ENCODE measurements at places on chromosomes 2 and 18. TPM values are rescaled to one million over a fixed set of nuclear protein-coding genes. Genes with fewer than 3 reads are reported as not detected.
A peak's percentile ranks its signal among the peaks of the same experiment; 100 is the strongest.

DNA sequence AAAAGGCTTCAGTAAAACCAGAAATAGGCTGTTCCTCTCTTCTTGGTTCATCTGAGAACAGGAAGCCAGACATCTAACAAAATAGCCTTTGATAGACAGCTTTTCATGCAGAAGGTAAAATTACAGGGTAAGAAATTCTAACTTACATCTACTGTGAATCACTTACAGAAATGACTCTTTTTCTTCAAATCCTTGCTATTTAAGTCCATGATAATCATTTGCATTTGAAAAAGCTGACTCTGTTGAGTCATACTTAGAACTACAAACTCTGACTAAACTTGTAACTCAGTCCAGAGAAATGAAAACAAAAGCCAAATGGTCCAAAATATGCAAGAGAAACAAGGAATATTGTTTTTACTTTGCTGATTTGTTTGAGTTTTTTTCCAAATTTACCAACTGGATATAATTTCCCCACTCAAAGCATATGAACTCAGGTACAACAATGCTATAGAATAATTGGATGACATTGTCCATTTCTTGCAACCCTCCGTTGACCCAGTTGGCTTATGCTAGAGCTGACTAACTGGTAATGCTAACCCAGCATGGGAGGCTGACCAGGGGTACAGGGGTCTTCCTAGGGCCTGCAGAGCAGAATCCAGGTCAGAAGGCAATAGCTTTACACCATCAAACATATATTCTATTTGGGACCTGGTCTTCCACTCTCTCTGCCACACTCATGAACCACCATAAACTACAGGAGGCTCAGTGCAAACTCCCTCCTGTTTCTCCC is 18.8 kb upstream of the MREG start:
- peak overlapping the region; percentile 64 for H3K27ac ChIP-seq
- H3K4me3 ChIP-seq: peak overlapping the region; percentile 4
- peaks cover 28% of the 10 kb centered on the region for H3K4me1 ChIP-seq
- no peaks in the 10 kb centered on the region for H3K36me3 ChIP-seq
- DNase-seq: no peak

DNA sequence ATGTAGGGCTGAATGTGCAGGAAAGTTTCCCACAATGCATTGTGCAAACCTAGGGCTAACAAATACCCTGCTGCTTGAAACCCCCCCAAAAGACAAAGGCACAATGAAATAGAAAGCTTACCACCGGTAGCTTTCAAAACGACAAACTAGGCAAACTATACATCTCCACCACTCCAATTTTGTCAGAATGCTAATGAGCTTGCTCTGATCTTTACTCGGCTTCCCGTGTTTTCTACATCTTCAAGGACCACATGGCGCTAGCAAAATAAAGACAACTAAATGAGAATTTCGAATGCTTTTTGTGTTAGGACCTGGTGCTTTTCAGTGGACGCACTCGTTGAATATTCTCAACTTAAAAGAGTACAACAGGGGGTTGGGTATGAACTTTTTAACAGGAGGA is 37.2 kb upstream of the OTX1 start:
- no peaks in the 10 kb centered on the region for H3K27me3 ChIP-seq
- no peak overlapping the region for H3K4me3 ChIP-seq
- H3K27ac ChIP-seq: no peak overlapping the region
- DNase-seq: no peak

DNA sequence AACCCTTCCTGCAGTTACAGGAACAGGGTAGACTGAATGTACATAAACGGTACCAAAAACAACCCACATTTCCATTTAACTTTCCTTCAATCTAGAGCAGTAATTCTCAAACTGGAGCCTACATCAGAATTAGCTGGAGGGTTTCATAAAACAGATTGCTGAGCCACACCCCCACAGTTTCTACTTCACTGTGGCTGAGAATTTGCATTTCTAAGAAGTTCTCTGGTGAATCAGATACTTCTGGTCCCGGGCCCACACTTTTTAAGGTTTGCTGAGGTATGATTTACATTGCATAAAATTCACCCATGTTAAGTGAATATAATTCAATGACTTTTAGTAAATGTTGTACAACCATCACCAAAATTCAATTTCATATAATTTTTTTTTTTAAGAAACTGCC is 113.7 kb downstream of the SRBD1 start:
- no peaks in the 10 kb centered on the region for H3K36me3 ChIP-seq
- H3K4me3 ChIP-seq: no peak overlapping the region
- H3K4me1 ChIP-seq: peaks cover 9% of the 10 kb centered on the region
- H3K27ac ChIP-seq: peak overlapping the region; percentile 26
- no peaks in the 10 kb centered on the region for H3K27me3 ChIP-seq

GRCh38 chr18:45690975-45691815 is 32.8 kb upstream of the SLC14A1 start:
- H3K4me1 ChIP-seq: peaks cover 49% of the 10 kb centered on the region
- no peak overlapping the region for H3K27ac ChIP-seq
- H3K27me3 ChIP-seq: no peaks in the 10 kb centered on the region
- DNase-seq: peak; percentile 85
- H3K4me3 ChIP-seq: peak overlapping the region; percentile 33
- peaks cover 10% of the 10 kb centered on the region for H3K36me3 ChIP-seq

DNA sequence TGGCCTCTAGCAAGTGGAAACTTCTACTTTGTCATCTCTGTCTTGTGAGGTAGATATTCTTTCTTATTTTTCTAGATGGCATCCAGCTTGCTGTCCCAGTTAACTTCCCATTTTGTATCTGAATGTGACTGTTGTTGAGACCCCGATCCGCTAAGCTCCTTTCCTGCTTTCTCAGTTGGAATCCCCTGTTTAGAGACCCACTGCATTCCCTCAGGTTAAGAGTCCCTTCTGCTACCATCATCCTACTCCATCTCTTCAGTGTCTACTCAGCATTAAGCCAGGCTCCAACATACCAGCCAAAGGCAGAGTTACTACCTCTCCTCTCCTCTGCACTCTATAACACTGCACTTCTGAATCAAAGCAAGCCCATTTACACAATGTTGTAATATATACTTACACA is 1300.4 kb upstream of the CHAC2 start:
- no peaks in the 10 kb centered on the region for H3K36me3 ChIP-seq
- no peak overlapping the region for H3K27ac ChIP-seq
- H3K4me3 ChIP-seq: no peak overlapping the region
- no peak for DNase-seq
- no peaks in the 10 kb centered on the region for H3K27me3 ChIP-seq

DNA sequence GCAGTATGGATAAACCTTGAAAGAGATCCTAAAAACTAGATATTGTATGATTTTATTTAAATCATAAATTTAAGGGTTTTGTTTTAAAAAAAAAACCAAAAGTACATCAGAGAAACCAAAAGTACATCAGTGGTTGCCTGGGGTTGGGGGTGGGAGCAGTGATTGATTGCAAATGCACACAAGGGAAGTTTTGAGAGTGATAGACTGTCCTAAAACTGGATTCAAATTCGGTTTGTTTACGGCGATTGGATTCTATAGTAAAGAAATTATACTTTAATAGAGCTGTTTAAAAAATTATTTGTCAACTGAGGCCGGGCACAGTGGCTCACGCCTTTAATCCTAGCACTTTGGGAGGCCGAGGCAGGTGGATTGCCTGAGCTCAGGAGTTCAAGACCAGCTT is 179.8 kb downstream of the METTL4 start:
- H3K36me3 ChIP-seq: no peaks in the 10 kb centered on the region
- DNase-seq: no peak
- H3K4me3 ChIP-seq: no peak overlapping the region
- no peaks in the 10 kb centered on the region for H3K4me1 ChIP-seq

DNA sequence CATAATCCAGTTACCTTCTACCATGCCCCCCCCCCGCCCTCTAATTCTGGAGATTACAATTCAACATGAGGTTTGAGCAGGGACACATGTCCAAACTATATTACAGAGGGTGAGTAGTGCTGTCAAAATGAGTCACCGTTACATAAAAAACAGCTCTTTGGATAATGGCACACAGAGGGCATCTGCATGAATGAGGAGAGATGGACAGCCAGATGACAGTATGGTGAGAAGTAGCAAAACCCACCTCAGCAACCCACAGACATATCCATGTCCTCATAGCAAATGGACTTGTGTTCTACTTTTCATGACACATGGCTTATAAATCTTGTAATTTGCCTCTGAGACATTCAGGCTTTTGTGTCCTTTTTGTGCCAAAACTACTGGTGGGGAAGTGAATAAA is 132.0 kb downstream of the EML6 start:
- no peak for DNase-seq
- H3K27me3 ChIP-seq: no peaks in the 10 kb centered on the region
- no peak overlapping the region for H3K27ac ChIP-seq
- no peaks in the 10 kb centered on the region for H3K36me3 ChIP-seq
- H3K4me1 ChIP-seq: no peaks in the 10 kb centered on the region

DNA sequence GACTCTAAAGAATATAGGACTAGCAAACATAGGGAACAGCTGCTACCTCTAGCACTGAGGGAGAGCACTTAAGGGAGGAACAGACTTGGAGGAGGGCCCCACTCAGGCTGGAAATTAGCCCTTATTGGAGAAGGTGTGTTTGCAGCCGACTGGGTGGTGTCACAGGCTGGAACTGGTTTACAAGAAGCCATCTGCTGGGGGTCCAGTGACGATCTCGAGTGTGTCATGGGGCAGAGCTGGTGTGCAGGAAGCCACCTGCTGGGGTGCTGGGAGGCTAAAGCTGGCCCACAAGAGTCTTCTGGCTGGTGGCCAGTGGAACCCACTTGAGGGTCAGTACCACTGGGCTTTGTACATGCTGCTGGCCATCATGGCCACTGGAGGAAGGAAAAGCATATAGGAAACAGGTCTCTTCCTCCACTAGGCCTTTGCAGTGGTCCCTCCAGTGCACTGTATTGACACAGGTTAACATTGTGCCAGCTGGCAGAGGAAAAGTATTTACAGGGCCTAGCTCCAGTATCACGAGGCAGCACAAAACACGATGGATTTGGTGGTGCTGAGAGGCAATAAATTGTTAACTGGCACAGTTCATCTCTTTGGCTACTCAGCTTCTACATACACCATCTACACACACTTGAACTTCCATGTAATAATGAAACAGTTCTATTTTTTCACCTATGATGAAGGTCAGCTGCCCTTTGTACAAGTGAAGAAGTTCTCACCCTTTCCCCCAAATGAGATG is 43.6 kb downstream of the MAP3K20 start:
- no peak overlapping the region for H3K4me3 ChIP-seq
- DNase-seq: no peak
- no peaks in the 10 kb centered on the region for H3K4me1 ChIP-seq
- H3K36me3 ChIP-seq: no peaks in the 10 kb centered on the region
- H3K27ac ChIP-seq: no peak overlapping the region

DNA sequence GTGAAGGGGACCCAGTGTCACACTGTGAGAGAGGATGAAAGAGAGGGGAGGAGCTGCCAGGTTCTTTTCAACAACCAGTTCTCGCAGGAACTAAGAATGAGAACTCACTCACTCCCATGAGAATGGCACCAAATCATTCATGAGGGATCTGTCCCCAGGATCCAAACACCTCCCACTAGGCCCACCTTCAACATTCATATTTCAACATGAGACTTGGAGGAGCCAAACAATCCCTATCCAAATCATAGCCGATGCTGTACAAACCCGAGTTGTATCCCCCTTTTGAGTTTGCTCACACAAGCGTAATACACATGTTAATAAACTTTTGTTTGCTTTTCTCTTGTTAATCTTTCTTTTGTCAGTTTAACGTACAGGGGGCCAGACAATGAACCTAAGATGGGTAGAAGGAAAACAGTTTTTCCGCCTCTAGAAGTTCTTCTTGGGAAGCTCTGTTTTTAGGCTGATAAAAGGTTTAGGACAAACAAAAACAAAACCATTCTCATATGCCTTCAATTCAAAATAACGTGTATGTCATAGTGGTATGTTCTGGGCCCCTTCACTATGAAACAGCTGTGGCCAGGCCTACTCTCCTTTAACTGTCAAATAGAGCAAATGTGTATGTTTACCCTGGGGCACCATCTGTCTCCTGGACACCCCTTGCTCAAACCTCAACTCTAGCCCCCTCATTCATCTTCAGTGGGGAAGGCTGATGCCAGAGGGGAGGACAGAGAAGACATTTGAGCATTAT is 9.1 kb upstream of the TMEM37 start:
- no peak for DNase-seq
- H3K4me1 ChIP-seq: no peaks in the 10 kb centered on the region
- peaks cover 19% of the 10 kb centered on the region for H3K27me3 ChIP-seq

DNA sequence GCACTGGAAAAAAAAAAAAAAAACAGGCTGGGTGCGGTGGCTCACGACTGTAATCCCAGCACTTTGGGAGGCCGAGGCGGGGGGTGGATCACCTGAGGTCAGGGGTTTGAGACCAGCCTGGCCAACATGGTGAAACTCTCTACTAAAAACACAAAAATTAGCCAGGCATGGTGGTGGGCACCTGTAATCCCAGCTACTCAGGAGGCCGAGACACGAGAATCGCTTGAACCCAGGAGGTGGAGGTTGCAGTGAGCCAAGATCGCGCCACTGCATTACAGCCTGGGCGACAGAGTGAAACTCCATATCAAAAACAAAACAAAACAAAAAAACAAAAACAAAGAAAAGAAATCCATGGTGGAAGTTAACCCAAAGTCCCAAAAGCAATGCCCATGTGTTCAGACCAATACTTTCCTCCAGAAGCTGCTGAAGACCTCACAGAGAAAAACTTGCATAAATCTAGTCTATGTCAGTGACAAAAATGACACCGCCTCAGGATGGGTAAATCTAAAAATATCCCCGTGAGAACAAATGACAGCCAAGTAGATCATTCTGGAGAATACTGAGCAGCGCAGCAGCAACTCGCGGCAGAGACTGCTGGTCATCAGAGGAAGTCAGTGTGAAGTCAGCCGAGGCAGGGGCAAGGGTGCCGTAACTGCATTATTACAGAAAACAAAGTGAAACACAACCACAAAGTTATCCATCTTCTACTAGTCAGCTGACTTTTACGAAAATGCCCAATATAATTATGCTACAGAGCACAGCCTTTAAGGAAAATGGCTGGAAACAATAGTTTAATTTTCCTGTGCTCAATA is 41.0 kb downstream of the LPIN2 start:
- H3K4me3 ChIP-seq: peak overlapping the region; percentile 82
- peak overlapping the region; percentile 98 for H3K27ac ChIP-seq
- peaks cover 7% of the 10 kb centered on the region for H3K36me3 ChIP-seq
- peak; percentile 47 for DNase-seq
- no peaks in the 10 kb centered on the region for H3K27me3 ChIP-seq
- H3K4me1 ChIP-seq: peaks cover 54% of the 10 kb centered on the region

GRCh38 chr2:135728064-135728743 is 13.5 kb upstream of the UBXN4 start:
- H3K27me3 ChIP-seq: no peaks in the 10 kb centered on the region
- peaks cover 5% of the 10 kb centered on the region for H3K4me1 ChIP-seq
- DNase-seq: no peak
- no peak overlapping the region for H3K4me3 ChIP-seq

- H3K4me1 ChIP-seq: no peaks in the 10 kb centered on the region
- no peaks in the 10 kb centered on the region for H3K27me3 ChIP-seq
- no peak overlapping the region for H3K4me3 ChIP-seq
- no peak overlapping the region for H3K27ac ChIP-seq
- no peaks in the 10 kb centered on the region for H3K36me3 ChIP-seq
Observed at GRCh38 chr2:121748202-121748601, 7.2 kb upstream of the TSN start.

GRCh38 chr18:61426492-61427053 is 93.3 kb downstream of the CDH20 start:
- H3K27ac ChIP-seq: no peak overlapping the region
- no peaks in the 10 kb centered on the region for H3K36me3 ChIP-seq
- H3K4me1 ChIP-seq: no peaks in the 10 kb centered on the region
- H3K27me3 ChIP-seq: peaks cover 8% of the 10 kb centered on the region
- DNase-seq: no peak
- no peak overlapping the region for H3K4me3 ChIP-seq

The UCN gene
- 6.9 TPM for total RNA-seq

The RAB27B gene
- total RNA-seq: 0.05 TPM

The MTLN gene
- 41.7 TPM for total RNA-seq

The SEPTIN2 gene
- total RNA-seq: 309 TPM

The CNTNAP5 gene
- not detected for total RNA-seq

The GRHL1 gene
- 0.47 TPM for total RNA-seq

The NFATC1 gene
- total RNA-seq: 50.2 TPM
